ENCODE measurements at places on chromosomes 7 and 10.
A peak's percentile ranks its signal among the peaks of the same experiment; 100 is the strongest.

- H3K4me3 ChIP-seq = no peak overlapping the region
- no peaks in the 10 kb centered on the region for H3K4me1 ChIP-seq
- H3K27ac ChIP-seq = no peak overlapping the region
- no peak for DNase-seq
- H3K27me3 ChIP-seq = no peaks in the 10 kb centered on the region
- no peaks in the 10 kb centered on the region for H3K36me3 ChIP-seq
Measured at GRCh38 chr10:2851566-2851965, 215.8 kb upstream of the PFKP start.

- no peak overlapping the region for H3K27ac ChIP-seq
- no peak overlapping the region for H3K4me3 ChIP-seq
- DNase-seq = no peak
- no peaks in the 10 kb centered on the region for H3K36me3 ChIP-seq
Measured at GRCh38 chr7:44235066-44235465, 34.3 kb downstream of the YKT6 start.

DNA sequence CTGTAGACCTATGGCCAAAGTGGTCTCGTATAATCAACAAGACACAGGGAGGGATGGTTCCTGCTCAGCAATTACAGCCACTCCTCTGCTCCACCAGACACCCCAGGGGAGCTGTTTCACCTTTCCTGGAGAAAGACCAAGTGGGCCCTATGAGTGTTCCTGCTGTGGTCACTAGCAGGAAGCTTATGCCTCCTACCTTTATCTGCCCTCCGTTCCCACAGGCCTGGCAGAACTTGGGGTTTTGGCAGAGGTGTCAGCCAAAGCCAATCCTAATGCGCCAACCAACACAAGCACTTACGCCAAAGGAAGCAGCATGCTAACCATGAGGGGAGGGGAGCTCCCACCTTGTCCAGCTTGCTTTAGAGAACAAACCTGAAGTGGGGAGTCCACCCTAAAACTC, 31.2 kb downstream of the XPNPEP1 start:
- H3K4me1 ChIP-seq = peaks cover 58% of the 10 kb centered on the region
- H3K27me3 ChIP-seq = no peaks in the 10 kb centered on the region
- no peak for DNase-seq
- H3K27ac ChIP-seq = peak overlapping the region; percentile 84
- no peak overlapping the region for H3K4me3 ChIP-seq

DNA sequence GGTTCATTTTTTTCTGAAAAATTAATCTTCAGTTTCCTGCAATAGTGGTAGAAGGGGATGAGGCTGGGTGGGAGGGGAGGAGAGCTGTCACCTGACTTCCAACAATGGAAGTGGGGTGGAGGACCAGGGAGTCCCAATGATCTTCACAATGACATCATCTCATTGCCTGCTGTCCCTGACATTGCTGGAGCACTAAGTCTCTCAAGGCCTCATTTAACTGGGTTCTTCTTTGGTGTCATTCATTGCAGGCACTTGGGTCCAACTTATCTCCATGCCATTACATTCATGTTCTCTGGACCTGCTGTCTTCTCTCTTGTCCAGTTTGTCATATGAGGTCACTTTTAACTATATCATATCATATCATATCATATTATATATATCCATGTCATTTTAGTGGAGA, 34.4 kb downstream of the PRTFDC1 start:
- DNase-seq = no peak
- peaks cover 11% of the 10 kb centered on the region for H3K4me1 ChIP-seq
- H3K4me3 ChIP-seq = no peak overlapping the region
- no peak overlapping the region for H3K27ac ChIP-seq

DNA sequence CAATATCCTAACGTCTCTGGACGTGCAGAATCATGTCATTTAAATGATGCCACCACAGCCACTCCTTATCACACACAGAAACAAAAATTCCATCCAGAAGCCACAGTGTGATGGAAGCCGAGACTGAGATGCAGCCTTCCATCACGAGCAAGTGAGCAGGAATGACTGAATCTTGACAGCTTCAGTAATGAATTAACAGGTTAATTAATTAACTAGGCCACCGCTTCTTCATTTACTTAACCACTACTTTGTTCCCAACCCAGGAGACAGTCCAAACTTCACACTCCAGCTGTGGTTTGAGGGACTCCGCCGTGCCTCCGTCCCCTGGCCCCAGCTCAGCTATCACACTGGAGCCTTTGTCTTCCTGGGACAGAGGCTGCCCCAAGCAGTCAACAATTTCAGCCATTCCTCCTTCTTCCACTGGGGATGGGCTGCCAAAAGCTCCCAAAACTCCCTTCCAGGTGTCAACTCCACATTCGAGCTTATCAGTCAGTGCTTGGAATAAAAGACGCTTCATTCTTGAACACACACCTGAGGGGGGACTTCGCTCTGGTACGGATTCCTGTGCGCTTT, 65.9 kb downstream of the FGFR2 start:
- no peak for DNase-seq
- no peak overlapping the region for H3K4me3 ChIP-seq
- H3K4me1 ChIP-seq = peaks cover 82% of the 10 kb centered on the region
- no peaks in the 10 kb centered on the region for H3K27me3 ChIP-seq
- H3K27ac ChIP-seq = peak overlapping the region; percentile 53

- H3K4me1 ChIP-seq = no peaks in the 10 kb centered on the region
- no peak overlapping the region for H3K4me3 ChIP-seq
- no peaks in the 10 kb centered on the region for H3K36me3 ChIP-seq
- no peaks in the 10 kb centered on the region for H3K27me3 ChIP-seq
Measured at GRCh38 chr7:84949501-84949900, 237.4 kb downstream of the SEMA3D start.

- H3K4me1 ChIP-seq = peaks cover 31% of the 10 kb centered on the region
- H3K36me3 ChIP-seq = no peaks in the 10 kb centered on the region
- H3K4me3 ChIP-seq = no peak overlapping the region
- H3K27ac ChIP-seq = no peak overlapping the region
- H3K27me3 ChIP-seq = no peaks in the 10 kb centered on the region
Measured at GRCh38 chr7:929311-929711, 25.2 kb downstream of the ADAP1 start.

DNA sequence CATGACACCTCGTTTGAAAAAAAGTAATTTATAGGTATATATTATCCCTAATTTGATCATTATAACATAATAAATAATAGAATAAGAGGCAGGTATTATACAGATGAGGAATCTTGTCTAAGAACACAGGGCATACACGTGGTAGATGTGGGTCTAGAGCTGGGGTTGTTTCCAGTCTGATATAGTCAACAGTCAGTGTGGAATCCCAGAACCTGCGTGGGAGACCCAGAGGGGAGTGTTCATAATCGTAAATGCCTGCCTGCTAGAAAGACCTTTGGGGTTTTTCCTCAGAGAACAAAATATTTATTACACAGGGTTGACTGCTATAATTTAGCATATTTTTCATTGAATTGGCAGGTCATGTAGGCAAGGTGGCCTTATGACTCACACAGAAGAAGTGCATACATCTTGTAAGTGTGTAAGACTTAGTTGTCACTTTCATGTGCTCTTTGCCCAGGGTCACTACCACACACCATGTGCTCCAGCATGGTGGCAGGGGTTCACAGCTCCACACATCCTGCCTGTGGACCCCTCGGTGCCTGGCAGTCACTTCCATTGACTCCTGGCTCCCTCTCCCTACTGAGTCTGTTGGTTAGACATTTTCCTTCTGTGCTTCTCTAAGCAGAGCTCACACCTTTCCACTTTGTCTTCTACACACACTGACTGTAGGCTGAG, 94.9 kb upstream of the IKZF1 start:
- no peak overlapping the region for H3K27ac ChIP-seq
- no peak for DNase-seq
- no peaks in the 10 kb centered on the region for H3K27me3 ChIP-seq
- no peaks in the 10 kb centered on the region for H3K4me1 ChIP-seq

- no peaks in the 10 kb centered on the region for H3K27me3 ChIP-seq
- H3K4me3 ChIP-seq = no peak overlapping the region
- H3K27ac ChIP-seq = no peak overlapping the region
- peaks cover 50% of the 10 kb centered on the region for H3K36me3 ChIP-seq
Measured at GRCh38 chr7:123679614-123680013, 23.9 kb downstream of the LMOD2 start.

DNA sequence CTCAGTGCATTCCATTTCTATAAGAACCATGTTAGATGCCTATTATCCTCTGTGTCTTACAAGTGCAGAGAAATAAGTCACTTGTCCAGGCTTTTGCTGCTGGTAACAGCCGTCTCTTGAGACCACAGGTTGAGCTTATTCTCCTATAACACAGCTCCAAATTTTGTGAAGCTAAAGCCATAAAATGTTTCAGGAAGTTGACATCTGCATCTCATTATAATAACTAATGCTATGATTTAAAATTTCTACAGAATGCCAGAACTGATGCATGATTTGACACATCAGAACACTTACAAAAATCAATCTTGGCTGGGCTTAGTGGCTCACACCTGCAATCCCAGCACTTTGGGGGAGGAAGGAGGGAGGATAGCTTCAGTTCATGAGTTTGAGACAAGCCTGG, 986.9 kb downstream of the TYW1 start:
- no peak overlapping the region for H3K27ac ChIP-seq
- no peak for DNase-seq
- H3K27me3 ChIP-seq = no peaks in the 10 kb centered on the region
- H3K4me3 ChIP-seq = no peak overlapping the region
- H3K4me1 ChIP-seq = no peaks in the 10 kb centered on the region
- H3K36me3 ChIP-seq = no peaks in the 10 kb centered on the region

GRCh38 chr7:2006231-2006771, 226.4 kb downstream of the MAD1L1 start:
- no peak for DNase-seq
- no peak overlapping the region for H3K27ac ChIP-seq
- H3K4me1 ChIP-seq = no peaks in the 10 kb centered on the region

- peak overlapping the region; percentile 72 for H3K27ac ChIP-seq
- H3K4me1 ChIP-seq = peaks cover 11% of the 10 kb centered on the region
- H3K36me3 ChIP-seq = no peaks in the 10 kb centered on the region
- H3K4me3 ChIP-seq = no peak overlapping the region
- no peaks in the 10 kb centered on the region for H3K27me3 ChIP-seq
Measured at GRCh38 chr7:823649-824048, 8.6 kb upstream of the SUN1 start.

- peak within 1 kb of the TSS; percentile 87 for H3K27ac ChIP-seq
- peak within 1 kb of the TSS; percentile 61 for H3K4me3 ChIP-seq
Measured at GRCh38 chr10:96271016-96271815, at the start of gene BLNK. BLNK (minus strand) TSS chr10:96271569; CDS start chr10:96271398, 171 bp downstream.

DNA sequence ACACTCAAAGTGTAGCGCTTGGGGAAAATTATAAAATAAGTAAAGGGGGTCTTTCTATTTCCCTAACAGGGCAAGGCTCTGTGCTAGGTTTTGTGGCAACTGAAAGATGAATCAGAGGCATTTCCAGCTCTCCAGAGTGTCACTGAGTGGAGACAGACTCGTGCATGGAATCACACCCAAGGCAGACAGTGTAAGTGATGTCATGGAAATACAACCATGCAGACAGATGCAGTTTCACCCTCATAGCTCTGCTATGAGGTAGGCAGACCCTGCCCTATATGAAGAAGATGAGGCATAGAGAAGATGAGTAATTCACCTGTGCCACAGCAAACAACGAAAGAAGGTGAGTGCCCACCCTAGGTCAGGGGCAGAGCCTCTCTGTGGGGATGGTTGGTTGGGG, 57.2 kb upstream of the PITRM1 start:
- H3K27me3 ChIP-seq = no peaks in the 10 kb centered on the region
- H3K4me1 ChIP-seq = peaks cover 5% of the 10 kb centered on the region
- no peak overlapping the region for H3K27ac ChIP-seq
- no peaks in the 10 kb centered on the region for H3K36me3 ChIP-seq
- no peak for DNase-seq

DNA sequence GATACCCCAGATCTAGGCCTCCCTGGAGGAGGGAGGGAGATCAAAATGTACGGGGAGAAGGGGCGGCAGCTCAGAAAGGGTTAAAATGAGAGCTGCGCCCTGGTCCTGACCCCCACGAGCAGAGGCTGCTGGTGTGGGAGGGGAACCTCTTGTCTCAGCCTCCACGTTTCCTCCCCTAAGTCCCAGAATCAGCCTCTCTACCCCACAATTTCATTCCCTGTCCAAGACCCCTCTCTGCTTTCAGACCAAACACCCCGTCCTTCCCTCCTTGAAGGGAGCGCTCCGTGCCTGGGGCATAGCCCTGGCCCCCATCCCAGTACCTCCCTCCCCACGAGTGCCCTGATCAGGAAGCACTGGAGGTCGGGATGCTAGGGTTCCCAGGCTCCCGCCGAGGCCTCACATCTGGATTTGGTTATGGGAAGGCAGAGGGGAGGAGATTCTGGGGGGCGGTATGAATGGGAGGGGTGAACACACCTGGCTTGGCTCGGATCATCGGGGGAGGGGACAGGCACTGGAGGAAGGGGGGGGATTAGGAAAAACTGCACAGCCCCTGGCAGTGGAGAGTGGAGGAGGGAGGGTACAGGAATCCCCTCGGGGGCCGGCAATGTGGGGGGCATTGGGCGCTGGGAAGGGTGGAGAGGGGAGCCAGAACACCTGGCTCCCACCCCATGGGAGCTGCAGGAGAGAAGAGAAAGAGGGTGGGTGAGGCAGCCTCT, 2.7 kb downstream of the EPHB4 start:
- DNase-seq = no peak
- H3K36me3 ChIP-seq = peaks cover 21% of the 10 kb centered on the region
- peak overlapping the region; percentile 81 for H3K4me3 ChIP-seq
- H3K4me1 ChIP-seq = peaks cover 24% of the 10 kb centered on the region
- H3K27me3 ChIP-seq = no peaks in the 10 kb centered on the region

DNA sequence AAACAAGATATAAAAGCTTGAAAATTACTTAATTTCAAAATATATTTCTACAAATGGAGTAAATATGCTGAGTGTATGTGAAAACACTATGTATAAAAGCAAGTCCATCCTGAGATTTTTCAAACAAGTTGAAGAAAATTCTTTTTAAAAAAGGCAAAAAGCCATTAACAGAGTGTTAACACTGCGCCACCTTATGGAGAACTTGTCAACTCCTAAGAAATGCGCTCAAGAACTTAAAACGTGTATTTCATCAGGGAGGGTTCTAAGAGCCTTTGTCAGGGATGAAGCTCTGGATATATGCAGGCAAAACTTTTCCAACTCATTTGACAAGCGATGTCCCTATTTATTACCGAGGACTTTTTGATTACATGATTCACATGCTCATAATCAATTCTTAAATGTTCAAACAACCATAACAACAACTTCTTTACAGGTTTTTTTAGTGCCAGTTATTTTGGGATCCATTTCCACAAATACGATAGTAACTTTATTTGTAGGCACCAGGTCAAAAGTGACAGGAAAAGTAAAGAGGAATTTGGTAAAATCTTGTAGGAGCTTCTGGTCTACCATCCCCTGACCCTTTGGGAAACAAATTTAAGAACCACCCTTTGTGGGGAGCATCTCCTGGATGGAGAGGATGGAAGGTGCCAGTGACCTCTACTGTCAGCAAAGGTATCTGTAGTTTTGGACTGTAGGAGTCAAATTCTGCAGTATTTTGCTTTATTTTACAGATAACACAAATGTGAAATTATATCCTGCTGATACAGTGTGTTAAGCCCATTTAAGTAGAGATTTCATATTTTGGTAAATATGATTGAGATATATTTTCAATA, 23.2 kb downstream of the CALCR start:
- no peak for DNase-seq
- H3K4me3 ChIP-seq = no peak overlapping the region
- H3K27ac ChIP-seq = no peak overlapping the region
- no peaks in the 10 kb centered on the region for H3K4me1 ChIP-seq
- no peaks in the 10 kb centered on the region for H3K27me3 ChIP-seq

GRCh38 chr10:71088054-71088453, 124.3 kb upstream of the UNC5B start:
- H3K4me1 ChIP-seq = peaks cover 6% of the 10 kb centered on the region
- no peak for DNase-seq
- no peaks in the 10 kb centered on the region for H3K36me3 ChIP-seq
- H3K4me3 ChIP-seq = no peak overlapping the region

GRCh38 chr10:78306358-78306757, 272.7 kb downstream of the RPS24 start:
- no peak overlapping the region for H3K4me3 ChIP-seq
- H3K27ac ChIP-seq = no peak overlapping the region
- no peaks in the 10 kb centered on the region for H3K27me3 ChIP-seq
- H3K4me1 ChIP-seq = peaks cover 20% of the 10 kb centered on the region
